ENCODE measurements at places on chromosomes 2 and 18.
A peak's percentile ranks its signal among the peaks of the same experiment; 100 is the strongest.

DNA sequence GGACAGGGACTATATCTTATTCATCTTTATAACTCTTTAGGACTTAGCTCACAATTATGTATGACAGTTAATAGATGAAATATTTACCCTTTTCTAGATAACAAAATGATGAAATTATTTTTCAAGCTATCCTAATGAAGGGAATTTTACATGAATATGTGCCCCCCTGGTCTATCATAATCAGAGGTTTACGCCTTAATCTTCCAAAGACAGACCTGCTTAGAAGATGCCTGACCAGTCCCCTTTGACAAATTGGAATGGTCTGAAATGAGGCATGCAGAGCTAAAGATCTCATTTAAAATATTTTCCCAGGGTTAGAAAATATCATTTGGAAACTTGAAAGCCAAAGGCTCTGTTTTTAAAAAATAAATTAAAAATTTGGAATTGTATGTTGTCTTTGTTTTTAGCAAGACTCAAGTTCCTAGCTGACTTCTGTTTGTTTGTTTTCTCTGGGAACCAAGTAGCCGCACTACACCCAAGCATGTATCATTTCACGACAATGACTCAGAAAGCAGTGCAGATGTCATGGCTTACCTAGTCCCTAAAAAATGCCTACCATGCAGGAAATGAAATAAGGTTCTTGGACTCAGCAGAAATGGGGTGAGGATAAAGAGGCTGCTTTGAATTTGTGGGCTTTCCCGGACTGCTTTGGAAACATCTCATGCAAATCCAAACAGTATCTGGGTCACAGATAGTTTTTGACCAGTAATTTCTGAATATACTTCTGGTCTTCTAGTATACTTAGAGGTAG lies 162.1 kb downstream of the ZEB2 start:
- peak; percentile 98 for DNase-seq

DNA sequence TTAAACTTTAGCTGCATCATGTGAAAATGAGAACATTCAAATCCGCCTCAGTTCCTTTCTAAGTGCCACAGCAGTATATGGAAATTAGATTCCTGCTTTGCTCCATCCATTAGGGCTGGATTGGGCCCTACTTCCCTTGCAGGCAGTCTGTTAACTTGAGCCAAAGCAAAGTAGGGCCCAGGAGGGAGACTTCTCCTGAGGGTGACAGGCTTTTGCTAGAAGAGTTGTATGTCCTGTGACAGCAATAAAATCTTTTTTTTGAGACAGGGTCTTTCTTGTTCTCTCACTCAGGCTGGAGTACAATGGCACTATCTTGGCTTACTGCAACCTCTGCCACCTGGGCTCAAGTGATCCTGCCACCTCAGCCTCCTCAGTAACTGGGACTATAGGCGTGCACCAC lies 28.1 kb downstream of the VIL1 start:
- DNase-seq = no peak

GRCh38 chr2:98539056-98539735 lies 69.1 kb downstream of the COA5 start:
- no peak for DNase-seq

- DNase-seq = no peak
These were observed 53.3 kb downstream of the PIKFYVE start for GRCh38 chr2:208319391-208319790.

GRCh38 chr18:26432651-26433424 lies 115.5 kb downstream of the KCTD1 start:
- DNase-seq = no peak

- no peak for DNase-seq
These were observed 31.0 kb upstream of the SLC3A1 start for GRCh38 chr2:44244135-44244871.

DNA sequence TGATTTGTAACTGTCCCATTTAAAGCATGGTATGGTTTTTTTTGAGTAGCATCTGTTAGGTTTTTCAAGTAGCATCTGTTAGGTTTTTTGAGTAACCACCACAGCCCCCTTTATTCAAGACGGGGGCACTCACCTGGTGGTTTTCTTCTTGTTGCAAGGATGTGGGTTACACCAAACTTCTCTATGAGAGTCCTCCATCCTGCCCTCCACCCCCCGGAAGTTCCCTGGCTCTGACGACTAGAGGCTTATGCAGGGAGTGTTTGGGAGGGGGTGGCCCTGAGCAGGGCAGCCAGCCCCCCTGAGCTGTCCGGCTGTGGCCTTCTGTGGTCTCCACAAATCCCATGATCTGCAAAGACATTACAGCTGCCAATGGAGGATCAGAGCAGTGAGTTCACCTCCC lies 39.3 kb downstream of the MTCL1 start:
- DNase-seq = no peak

DNA sequence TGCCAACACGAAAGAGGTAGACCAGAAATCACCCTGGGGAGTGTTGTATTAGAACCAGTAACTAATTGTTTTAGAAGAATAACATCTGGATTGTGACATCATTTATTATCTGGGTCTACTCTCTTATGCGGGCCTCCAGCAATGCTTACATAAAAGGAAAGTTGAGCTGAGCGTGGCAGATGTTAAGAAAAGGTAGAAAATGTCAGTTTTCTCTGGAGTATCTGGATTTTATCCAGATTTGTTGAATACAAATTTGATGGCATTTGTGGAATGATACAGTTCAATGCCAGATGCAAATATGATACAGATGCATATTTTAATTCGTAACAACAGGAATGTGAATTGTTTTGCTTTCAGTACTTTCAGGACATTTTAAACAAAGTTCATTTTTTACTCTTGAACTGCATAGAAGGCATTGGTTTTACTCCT lies 90.3 kb downstream of the PRPF40A start:
- DNase-seq = no peak

DNA sequence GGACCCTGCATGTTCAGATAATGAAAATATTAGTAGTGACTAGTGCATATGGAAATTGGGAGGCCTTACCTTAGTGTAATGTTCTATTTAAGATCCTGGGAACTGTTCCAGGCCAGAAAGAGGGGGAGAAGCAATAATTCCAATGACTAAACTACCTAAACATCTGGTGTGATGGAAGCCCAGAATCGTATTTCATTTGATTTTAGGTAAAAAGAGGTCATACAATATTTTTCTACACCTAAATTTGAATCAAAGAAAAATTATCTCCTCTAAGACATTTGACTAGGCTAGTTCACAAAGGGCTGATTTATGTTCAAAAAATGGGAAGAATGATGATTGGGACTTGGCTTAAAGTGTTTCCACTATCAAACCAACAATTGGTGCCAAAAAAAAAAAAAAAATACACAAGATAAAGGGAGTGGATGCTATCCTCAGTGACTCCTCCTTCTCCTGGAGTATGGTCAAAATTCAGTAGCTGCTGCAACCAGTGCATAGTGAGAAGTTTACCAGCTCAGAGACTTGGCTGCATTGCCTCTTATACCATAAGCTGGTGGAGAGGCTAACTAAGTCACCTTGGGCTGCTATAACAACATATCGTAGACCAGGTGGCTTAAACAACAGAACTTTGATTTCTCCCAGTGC lies 1038.3 kb upstream of the ACVR2A start:
- no peak for DNase-seq

- no peak for DNase-seq
These were observed 169.7 kb upstream of the SMAD2 start for GRCh38 chr18:48100165-48100575.

DNA sequence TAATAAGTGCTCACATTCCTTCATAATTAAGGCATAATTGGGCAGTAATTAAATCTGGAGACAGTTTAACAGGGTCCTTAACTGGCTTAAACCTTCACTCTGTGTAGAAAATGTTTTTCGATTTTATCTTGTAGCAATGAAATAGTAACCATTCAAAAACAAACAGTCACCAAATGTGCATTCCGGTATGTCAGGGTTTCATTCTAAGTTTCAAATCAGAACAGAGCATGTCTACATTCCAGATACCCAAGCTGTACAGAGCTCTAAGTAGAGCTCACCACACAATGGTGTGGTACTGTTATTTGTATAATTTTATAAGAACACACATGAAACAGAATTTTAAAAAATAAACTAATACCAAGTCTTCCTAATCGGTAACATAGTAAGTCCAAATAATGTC lies 52.6 kb downstream of the SMAD2 start:
- DNase-seq = no peak

- DNase-seq = no peak
These were observed 6.4 kb downstream of the TIMM21 start for GRCh38 chr18:74154716-74155115.

GRCh38 chr18:41155025-41155424 lies 800.0 kb upstream of the PIK3C3 start:
- DNase-seq = no peak

DNA sequence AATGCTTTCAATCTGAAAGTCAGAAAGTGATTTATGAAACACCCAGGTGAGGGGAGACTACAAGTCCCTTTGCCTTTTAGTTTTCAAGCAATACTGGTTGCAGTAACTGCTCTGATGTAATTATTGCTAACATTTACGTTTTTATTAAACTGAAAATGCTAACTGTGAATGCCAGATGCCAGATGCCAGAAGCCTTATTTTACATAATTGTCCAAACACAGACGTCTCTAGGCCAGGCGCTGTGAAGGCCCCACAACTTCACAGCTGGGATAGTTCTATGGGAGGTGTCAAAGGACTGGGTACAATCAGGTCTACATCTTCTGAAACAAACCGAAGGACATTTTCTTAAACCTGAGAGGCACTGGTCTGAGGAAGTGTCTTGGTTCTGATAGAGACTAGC lies 27.5 kb upstream of the MSGN1 start:
- no peak for DNase-seq

- no peak for DNase-seq
These were observed 223.7 kb downstream of the SLC4A3 start for GRCh38 chr2:219851169-219851568.

DNA sequence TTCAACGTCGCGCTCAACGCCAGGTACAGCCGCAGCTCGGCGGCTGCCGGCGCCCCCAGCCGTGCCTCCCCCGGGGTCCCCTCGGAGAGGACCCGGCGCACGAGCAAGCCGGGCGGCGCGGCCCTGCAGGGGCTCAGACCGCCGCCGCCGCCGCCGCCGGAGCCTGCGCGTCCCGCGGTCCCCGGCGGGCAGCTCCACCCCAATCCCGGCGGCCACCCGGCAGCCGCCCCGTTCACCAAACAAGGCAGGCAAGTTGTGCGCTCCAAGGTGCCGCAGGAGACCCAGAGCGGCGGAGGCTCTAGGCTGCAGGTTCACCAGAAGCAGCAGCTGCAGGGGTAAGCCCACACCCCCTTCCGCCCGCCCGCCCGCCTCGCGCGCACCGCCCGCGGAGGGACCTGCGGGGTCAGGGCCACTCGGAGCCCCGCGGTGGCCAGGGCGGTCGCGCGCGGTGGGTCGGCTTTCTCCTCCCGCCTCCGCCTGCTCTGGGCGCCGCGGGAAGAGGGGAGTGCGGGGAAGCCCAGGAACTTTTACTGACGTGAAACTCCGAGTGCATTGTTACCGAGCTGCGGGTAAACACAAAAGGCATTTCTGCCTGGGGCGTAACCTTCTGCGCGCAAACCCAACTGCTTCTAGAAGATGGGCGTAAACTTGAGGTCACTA lies 861 bp downstream of the LTBP1 start:
- no peak for DNase-seq

DNA sequence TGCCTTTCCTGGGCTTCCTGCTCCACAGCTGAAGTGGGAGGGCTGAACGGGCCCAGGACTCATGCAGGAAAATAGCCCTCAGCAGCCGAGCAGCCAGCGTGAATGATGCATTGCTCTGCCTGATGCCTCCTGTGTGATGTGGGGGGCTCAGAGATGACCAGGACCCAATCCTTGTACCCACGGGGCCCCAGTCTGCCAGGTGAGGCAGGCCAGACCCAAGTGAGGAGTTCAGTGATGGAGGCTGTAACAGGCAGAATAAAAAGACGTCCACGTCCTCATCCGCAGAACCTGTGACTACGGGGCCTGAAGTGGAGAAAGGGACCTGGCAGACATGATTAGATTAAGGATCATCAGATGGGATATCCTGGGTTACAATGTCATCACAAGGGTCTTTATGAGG lies 194.9 kb upstream of the HDAC4 start:
- DNase-seq = no peak

GRCh38 chr18:54480616-54481015 lies 110.4 kb upstream of the DYNAP start:
- DNase-seq = no peak

- no peak for DNase-seq
These were observed 91.2 kb downstream of the LIPG start for GRCh38 chr18:49652881-49653724.

- peak; percentile 88 for DNase-seq
These were observed 145.6 kb downstream of the TGIF1 start for GRCh38 chr18:3595369-3596273.

GRCh38 chr2:43333101-43333655 lies 106.8 kb upstream of the ZFP36L2 start:
- no peak for DNase-seq

DNA sequence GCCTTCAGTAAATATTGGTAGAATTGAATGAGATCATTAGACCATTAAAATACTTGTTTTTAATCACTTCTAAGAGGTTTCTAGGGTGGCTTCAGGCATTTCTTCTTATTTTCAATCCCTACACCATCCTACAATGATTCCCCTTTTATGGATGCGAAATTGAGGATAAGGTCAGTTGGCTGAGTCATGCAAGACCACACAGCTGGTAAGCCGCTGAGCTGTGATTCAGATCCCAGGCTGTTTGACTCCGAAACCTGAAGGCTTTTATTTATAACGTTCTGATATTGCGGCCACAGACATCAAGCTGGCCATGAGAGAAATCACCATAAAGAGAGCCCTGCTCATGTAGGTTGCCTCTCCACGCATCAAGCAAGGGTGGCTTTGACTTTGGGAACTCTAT lies 133.4 kb downstream of the VAPA start:
- no peak for DNase-seq

GRCh38 chr2:226796012-226796839 lies 3.4 kb downstream of the IRS1 start:
- no peak for DNase-seq

DNA sequence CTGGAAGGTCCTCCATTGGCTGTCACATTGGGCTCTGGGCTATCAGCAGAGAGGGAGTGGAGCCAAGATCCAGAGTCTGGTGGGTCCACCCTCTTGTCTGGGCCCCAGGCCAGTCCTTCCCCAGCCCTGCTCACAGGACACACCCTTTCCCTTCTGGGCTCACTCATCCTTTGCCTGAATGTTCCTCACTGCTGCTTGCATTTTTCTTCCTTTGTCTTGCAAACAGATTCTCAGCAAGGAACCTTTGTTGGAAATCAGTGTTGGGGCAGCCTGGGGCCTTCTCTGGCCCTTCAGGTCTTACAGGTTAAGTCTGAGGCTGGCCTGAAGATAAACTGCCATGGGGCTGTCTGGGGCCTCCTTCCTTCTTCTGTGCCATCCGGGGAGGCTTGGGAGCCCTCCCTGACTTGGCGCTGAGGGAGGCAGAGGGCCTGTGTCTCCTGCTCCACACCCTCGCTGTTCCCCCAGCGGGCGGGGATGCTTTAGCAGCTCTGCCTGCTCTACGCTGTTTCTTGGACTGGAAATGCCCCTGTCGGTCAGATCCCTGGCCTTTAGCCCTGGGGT lies 11.5 kb upstream of the CELF4 start:
- no peak for DNase-seq

DNA sequence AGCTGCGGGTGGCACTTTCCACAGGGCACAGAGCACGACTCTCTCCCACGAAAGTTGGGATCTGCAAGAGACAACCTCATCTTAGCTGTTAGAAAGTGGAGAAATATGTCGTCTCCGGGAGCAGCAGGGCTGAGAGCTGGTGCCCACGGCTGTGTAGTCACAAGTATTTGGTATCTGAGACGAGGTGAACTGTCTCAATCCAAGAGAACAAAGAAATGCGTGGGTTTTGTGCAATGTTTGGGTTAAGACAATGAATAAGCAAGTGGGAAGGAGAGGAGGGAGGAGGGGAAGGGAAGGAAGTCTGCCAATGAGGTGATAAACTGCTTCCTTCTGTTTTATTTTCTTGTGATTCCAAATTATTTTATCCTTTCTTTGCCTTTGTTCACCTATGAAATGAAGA lies 18.0 kb downstream of the DYTN start:
- DNase-seq = no peak

GRCh38 chr2:128513961-128514283 lies 195.3 kb upstream of the HS6ST1 start:
- DNase-seq = no peak
